Glomerular endothelial cell (primary cell): ENCODE measurements at places on chromosomes 12 and 14.

- no peak for DNase-seq
Measured at GRCh38 chr12:65891987-65892481, 67.8 kb downstream of the HMGA2 start.

- no peak for DNase-seq
Measured at GRCh38 chr12:46442738-46443137, 70.2 kb upstream of the SLC38A2 start.

DNA sequence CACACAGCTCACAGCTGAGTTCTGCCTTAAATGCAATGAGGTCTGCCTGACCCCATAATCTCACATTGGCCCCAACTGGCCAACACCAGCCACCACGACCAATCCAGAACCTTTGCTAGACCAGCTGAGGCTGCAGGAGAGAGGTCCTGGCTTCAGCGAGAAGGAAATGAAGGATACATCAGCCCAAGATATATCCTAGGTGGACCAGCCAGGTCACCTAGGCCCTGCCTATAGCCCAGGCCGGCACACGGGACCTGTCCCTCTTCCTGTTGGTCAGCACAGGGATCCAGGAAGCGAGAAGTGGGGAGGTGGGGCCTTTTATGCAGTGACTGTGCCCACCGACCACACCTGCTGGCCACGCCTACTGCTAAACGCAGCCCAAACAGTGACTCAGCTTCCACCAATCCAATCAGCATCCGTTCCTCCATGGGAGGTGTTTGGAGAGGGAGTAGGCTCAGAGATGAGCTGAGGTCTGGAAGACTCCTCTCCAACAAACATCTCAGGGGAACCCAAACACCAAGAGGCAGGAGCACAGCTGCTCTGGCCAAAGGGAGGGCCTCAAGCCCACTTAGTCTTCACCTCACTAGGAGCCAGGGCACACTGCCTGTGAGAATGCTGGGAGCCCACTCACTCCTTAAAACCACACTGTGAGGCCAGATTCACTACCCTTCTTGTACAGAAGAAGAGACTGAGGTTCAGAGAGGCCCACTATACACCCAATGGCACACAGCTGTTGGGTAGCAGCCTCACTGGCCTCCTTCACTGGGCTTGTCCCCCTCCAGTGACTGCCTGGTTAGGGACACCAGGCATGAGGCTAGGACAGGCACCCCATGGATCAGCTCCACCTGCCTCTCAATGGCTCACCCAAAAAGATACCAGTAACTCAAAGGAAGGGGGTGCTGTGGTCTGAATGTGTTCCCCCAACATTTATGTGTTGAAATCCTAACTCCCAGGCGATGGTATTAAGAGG lies 51.3 kb upstream of the PPP2R5C start:
- no peak for DNase-seq

- DNase-seq, result no peak
Measured at GRCh38 chr12:91182636-91183455, at the start of gene DCN. TSS of gene DCN (minus strand) at chr12:91182817. CDS start at chr12:91178552, 4,265 bp downstream.

GRCh38 chr14:69483765-69484443 lies 624 bp upstream of the PLEKHD1 start:
- DNase-seq, result no peak

DNA sequence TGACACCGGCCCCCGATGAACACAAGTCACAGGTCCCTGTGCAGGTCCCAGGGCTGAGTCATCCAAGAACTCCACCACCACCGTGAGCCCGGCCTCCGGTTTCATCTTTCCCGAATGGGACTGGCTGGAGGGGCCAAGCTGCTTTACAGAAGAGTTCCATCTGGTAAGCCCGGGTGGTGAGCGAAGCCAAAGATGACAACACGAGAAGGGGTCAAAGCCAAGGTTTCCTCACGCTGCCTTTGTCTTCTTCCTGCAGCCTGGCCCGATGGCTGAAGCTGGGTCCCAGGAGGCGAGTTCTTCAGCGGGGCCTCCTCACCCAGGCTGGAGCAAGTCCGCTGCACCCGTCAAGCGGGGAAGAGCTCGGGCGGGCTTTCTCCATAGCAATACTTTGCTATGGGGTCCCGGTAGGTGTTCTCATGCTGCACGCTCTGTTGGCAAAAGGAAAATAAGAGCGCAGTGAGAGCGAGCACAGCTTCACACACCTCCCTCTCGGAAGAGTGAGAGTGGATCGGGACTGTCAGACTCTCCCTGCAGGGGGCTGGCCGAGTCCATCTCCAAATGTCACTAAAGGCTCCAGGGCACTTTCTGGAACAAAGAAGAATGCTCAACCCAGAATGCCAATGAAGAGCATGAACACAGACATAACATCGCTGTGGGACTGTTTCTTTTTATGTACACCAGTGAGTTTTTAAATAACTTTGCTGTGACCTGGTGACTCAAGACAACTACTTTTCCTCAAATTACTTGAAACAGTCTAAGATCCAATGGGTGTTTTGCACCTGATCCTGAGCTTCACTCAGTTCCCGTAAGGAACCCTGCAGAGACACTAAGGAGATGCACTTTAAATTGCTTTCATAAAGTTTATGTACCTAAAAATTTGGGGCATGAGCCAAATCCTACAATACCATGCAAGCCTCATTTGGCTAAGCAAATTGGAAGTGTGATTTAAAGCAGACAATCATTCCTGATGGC lies 20.1 kb downstream of the SPRING1 start:
- no peak for DNase-seq

DNA sequence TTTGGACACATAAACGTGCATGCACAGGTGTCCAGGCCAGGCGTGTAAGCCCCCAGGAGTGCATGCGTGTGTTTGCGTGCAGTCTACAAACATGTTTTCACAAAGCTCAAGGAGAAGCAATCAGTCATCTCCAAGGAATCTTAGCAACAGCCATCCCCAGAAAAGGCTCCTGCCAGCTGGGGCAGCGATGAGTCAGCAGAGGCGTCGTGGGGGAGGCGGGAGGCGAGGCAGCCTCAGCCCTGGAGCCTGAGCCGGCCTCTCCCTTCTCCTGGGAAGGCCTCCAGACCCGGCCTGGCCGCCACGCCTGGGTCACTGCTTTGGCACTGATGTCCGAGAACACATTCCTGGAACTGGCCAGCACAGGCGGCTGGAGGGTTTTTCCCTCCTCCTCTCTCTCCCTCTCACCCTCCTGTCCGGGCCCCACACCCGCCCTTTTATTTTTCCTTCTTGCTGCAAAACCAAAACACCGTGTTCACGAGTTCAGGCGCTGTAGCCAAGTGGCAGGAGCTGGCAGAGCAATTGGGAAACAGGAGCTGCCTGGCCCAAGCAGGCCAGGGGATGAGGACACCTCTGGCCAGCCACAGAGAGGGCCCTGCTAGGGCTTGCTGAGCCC lies 92.7 kb downstream of the LRRC74A start:
- peak; percentile 78 for DNase-seq
